ENCODE measurements at places on chromosomes 1 and 21.
A peak's percentile ranks its signal among the peaks of the same experiment; 100 is the strongest.

- DNase-seq, result no peak
These were observed 34.3 kb downstream of the SLC35D1 start for GRCh38 chr1:67019600-67020136.

DNA sequence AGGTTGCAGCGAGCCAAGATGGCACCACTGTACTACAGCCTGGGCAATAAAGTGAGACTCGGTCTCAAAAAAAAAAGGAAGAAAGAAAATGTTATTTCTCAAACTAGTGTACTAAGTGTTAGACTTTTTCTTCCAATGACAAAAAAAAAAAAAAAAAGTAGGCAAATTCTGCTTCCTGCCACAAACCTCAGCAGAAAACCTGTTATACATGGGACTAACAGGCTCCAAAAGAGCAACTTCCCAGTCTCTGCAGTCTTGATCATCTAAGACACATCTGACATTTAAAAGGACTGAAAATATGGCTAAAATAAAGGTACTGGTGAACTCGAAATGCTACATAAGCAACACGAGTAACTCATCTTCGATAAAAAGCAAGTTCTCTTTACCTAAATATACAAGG lies 59.6 kb downstream of the HSF2BP start:
- no peak for DNase-seq

- DNase-seq, result peak; percentile 20
These were observed 87.9 kb upstream of the LYST start for GRCh38 chr1:235954306-235955283.

DNA sequence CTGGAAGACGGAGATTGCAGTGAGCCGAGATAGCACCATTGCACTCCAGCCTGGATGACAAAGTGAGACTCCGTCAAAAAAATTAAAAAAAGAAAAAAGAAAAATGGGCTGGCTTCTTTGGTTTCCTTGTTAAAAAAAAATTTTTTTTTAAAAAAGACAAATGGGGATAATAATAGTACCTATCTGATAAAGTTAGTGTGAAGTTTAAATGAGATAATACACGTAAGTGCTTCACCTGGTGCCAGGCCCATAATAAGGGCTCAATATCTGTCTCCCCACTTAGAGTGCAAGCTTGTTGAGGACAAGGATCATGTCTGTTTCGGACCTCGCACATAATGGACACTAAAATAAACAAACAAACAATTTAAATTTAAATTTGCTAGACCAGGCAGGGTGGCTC lies 30.0 kb upstream of the HTR1D start:
- DNase-seq, result no peak

DNA sequence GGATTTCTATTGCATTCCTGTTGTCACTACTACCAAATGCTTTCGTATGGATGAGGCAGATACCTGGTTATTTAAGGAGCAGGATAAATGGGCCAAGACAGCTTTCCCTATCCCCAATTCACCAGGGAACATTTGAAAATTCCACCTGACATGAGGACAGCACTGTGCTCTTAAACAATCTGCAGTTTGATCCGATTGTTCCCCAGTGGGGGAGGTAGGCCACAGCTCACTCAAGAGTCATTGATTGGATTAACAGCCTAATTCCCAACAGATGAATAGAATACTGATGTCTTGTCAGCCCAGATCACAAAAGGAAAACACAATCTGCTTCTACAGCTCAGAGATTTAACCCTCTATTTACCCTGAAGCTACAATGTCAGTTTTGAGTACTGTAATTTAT lies 123.9 kb downstream of the LHX4 start:
- no peak for DNase-seq

- no peak for DNase-seq
These were observed 22.2 kb downstream of the SGIP1 start for GRCh38 chr1:66556161-66556611.

GRCh38 chr1:9630331-9631111 lies 21.0 kb upstream of the PIK3CD start:
- no peak for DNase-seq

DNA sequence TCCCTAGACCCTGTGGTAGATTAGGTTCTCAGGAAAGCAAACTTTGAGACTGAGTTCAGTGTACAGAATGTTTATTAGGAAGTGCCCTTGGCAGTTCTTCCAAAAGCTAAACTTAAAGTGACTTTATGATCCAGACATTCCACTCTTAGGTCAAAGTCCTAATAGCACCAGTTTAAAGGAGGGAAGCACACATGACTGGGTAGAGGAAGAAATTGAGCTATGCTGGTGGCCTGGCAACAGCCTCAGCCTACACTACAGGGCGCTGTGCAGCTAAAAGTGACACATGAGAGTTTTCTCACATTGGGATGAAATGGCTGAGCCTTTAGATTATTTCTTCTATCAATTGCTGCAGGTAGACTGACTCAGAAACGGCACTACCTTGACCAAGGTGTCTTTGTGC lies 280.4 kb downstream of the BRINP2 start:
- no peak for DNase-seq

DNA sequence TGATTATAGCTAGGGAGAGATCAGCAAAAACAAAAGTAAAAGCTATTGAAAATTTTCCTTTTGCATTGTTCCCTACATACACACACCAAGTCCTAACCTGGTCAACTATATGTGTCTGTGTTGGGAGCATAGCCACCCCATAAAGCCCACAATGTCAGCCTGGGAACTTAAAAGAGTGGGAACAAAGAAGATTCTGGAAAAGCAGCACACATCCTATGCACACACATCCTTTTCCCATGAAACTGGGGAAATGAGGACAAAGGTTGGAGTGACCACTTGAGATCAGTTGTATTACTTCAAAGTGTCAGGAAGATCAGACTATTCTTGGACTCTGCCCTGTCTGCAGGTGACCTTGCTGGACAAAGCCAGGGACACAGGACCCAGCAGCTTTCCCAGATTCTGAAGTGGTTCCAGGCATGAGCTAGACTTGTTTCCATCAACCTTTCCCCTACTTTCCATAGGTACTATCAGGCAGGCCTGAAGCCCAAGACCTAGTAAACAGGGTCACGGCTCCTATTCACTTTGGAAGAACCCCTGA lies 15.9 kb downstream of the TXNIP start:
- DNase-seq, result no peak

- peak; percentile 36 for DNase-seq
These were observed 64.3 kb downstream of the OPTC start for GRCh38 chr1:203558064-203558760.

- no peak for DNase-seq
These were observed 11.3 kb downstream of the SLC25A24 start for GRCh38 chr1:108188801-108189200.

- no peak for DNase-seq
These were observed 82.5 kb downstream of the PDE9A start for GRCh38 chr21:42735944-42736343.

- no peak for DNase-seq
These were observed 260.3 kb downstream of the DPYD start for GRCh38 chr1:97660431-97661105.

GRCh38 chr1:84836145-84836544 lies 56.9 kb downstream of the LPAR3 start:
- no peak for DNase-seq

GRCh38 chr1:101291562-101292380 lies 55.0 kb downstream of the S1PR1 start:
- peak; percentile 70 for DNase-seq

GRCh38 chr1:111906816-111907215 lies 82.7 kb downstream of the KCND3 start:
- no peak for DNase-seq

- no peak for DNase-seq
These were observed 332.3 kb upstream of the DPYD start for GRCh38 chr1:98253145-98253544.

GRCh38 chr1:92804721-92805201 lies 19.9 kb upstream of the EVI5 start:
- DNase-seq, result peak; percentile 6

GRCh38 chr1:244319283-244320132 lies 132.2 kb downstream of the ADSS2 start:
- DNase-seq, result peak; percentile 70

DNA sequence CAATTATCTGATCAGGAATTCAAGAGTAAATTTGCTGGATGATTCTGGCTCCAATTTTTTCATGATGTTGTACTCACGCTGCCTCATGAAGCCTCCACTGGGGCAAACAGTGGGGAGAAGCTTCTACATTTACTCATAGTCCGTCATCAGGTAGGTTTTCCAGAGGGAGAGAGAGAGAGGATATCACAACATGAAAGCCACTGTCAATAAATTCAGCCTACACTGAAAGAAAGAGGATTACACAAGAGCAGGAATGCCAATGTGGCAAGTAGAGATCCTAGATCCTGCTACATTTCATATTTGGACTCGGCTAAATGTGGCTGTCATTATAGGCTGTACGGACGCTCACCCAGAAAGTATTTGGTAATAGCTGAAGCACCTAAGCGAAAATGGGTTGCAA lies 819.9 kb downstream of the BRINP3 start:
- DNase-seq, result no peak

GRCh38 chr21:21907271-21907670 lies 909.1 kb downstream of the NCAM2 start:
- DNase-seq, result no peak

- DNase-seq, result no peak
These were observed 21.6 kb upstream of the TEKT2 start for GRCh38 chr1:36062315-36062714.

DNA sequence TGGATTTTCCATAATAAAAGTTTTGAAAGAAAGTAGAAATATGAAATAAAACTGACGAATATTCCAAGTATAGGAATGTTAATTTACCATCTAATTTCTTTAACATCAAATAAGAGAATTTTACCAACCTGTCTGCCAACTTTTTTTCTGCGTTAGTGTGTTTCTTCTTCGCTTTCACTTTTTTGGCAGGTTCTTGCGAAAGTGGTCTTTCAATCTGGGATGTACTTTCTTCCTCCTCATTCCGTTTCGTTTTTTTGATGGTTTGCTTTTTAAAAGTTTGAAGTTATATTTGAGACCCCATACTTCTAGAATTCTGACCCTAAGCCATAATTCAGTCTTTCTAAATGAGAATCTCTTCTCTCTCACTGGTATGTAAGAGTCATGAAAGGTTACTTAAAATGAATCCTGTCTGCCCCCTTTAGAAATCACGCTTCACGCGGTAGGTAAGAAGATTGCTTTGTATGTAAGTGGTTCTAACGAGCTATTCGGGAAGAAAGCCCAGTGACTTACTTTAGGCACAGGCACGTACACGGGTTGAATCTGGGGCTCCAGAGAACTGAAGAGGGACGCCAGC lies 580 bp downstream of the RBM34 start:
- no peak for DNase-seq

GRCh38 chr1:53413175-53414001 lies 45.8 kb upstream of the DMRTB1 start:
- DNase-seq, result peak; percentile 71

DNA sequence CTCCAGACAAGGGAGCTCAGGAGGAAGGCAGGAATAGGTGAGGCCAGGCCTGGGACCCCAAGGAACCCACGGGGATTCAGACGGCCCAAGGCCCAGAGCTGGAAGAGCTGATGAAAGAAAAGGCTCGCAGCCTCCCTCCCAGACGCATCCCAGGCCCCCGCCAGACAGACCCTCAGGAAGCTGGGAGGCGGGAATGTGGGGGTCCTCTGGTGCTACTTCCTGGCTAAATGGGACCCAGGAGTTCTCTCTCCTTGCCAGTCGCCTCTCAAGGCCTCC lies 430 bp downstream of the FBXO2 start:
- DNase-seq, result no peak

GRCh38 chr21:41851090-41851790 lies 27.9 kb downstream of the PRDM15 start:
- no peak for DNase-seq

DNA sequence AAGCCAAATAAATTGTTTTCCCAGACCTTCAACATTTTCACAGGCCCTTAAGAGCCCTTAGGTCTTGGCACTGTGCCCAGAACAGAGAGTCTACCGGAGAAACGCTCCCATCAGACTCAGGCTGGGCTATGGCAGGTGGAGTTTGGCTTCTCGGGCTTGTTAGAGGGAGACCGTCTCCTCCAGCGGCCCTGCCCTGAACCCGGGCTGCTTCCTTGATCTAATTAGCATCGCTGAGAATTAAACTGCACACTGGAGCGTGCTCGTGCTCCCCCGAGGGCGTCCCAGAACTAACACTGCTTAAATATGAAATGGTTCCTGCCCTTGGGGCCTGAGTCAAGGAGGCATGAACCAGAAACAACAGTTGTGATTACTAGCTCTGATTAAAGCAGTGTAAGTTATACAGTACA lies 634.4 kb downstream of the MATN1 start:
- no peak for DNase-seq

DNA sequence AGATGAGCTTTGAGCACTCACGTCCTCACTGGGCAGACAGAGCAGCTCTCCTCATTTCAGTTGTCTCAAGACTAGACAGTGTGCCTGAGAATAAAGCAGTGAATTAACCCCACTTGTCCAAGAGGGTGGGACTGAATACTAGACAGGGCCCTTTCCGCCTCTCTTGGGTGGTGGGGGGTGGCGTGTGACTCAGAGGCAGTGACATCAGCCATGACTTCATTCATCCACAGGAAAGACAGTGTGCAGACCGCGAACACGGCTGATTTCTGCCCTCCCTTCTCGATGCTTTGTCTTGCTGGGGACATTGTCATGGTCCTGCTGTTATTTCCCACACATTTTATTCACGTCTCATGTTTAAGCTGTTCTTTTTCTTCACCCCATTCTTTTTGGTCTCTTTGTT lies 64.9 kb downstream of the FGGY start:
- no peak for DNase-seq

- no peak for DNase-seq
These were observed 12.3 kb upstream of the RGS4 start for GRCh38 chr1:163056831-163057230.

GRCh38 chr1:109255097-109255651 lies 5.8 kb downstream of the CELSR2 start:
- no peak for DNase-seq

DNA sequence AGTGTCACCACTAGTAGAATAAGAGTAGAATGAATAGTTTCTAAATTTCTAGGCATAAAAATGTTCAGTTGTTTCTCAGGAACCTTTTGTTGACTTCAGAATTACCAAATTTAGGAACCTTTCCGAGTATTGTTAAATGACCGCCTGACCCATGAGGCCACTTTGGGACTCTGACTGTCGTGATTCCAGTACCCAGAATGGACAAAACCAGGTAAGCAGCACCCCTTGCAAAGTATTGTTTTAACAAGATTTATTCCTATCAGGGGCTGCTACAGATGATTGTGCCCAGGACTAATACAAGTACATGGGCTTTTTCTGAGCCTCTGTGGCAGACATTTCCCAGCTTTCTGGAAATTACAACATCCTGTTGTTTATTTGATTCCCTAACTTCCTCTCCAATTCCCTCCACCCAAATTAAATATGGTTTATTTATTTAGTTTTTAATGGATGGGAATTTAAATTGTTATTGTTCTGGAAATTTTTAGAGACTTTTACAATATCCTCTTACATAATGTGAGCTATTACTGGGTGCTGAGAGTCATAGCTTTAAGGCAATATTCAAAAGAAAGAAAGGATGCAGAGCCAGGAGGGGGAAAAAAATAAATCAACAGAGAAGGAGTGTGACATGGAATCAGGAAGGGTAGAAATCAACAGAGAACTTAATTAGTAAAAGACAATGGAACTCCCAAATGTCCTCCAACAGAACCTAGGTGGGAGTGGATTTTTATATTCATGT lies 37.4 kb upstream of the NTPCR start:
- DNase-seq, result no peak
